ENCODE measurements at places on chromosomes 1 and 21.

DNA sequence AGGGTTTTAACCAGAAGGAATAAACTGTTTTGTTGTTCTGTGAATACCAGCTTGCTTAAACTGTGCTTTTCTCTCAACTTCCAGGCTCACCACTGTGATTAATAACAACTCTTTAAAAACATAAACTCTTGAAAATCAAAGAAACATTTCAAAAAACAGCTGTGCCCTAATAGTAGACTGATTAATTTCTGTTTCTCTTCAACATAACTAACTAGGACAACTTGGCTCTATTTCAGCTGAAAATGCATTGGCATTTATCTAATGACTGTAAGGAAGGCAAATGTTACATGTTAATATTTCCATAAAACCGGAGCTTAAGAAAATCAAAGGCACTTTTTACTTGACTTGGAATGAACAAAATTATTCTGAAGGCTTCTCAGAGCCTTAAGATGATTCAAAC is 656.1 kb upstream of the NEGR1 start:
- no peak for DNase-seq

GRCh38 chr1:42940851-42941639 is 17.6 kb downstream of the SLC2A1 start:
- peak; percentile 97 for DNase-seq

- peak; percentile 24 for DNase-seq
These were observed 487.9 kb downstream of the NPHP4 start for GRCh38 chr1:5504364-5504740.

DNA sequence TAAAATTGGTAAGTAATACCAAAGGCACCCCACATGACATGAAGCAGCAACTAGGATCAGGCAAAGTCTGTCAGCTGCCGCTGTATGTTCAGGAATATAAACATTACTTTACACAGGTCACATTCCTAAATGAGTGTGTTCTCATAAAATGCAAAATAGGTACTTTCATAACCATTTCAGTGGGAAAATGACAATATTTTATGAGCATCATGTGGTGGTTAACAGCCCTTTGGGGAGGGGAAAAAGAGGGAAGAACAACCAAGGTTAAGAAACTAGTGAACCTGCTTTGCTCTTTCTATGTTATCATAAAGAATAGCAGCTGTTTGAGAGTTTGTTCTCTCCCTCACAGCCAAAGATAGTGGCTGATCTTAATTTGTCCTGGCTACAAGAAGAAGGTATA is 105.4 kb upstream of the LBR start:
- DNase-seq = no peak

DNA sequence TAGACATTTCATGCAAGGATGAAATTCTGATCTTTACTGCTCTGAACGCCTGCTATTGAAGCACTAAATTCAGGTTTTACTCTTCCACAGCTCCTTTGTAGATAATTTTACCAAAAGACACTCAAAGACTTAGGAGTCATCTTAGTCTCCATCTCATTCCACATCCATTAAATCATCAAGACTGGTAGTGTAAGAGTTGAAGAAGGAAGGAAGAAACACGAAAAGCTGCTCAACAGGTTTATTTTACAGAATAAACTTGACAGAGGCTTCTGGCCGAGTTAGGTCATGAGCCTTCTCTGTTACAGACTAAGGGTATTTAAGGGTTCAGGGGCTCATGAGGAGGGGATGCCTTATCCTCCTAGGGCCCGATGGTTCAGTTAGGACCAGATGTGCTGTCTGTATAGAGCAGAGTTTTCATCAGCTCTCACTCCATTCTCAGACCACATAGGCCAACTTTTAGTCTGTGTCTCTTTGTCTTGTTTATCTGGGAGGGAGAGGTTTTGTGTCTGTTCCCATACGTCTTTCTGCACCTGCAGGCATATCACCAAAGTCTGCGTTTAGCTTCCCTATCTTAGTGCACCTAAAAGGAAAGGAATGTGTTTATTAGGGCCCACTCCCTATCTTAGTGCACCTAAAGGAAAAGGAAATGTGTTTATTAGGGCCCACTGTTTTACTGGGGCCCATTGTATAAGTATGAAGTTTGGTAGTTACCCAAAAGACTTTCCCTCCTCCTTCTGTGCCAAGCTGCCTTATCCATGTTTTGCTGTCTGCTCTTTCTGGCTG is 57.4 kb upstream of the RGS18 start:
- DNase-seq = no peak
